GM04504 (cell line): ENCODE measurements at places on chromosomes 7 and 10.
A peak's percentile ranks its signal among the peaks of the same experiment; 100 is the strongest.

DNA sequence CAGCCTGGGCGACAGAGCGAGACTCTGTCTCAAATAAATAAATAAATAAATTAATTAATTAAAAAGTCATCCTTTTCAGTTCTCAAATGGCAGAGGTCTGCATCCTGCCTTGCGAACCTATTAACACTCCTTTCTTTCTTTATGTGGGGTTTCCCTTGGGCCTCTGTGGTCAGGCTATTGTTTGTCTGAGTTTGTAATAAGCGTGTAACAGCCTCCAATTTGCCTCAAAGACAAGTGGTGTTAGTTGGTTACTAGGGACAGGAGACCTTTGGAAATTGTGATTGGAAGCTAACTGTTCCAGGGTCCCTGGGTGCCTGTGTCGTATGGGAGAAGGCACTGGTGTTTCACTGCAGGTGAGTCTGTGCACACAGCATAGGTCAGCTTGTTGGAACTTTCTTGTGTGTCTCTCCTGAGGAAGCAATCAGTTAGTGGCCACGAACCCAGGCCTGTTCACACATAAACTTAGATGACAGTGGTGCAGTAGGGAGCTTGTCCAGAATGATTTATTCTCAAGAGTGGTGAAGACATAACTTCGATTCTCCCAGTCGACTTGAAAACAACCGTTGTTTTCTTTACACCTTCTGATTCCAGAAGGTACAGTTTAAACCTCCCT is 33.5 kb downstream of the TCF7L2 start:
- DNase-seq: no peak

- no peak for DNase-seq
These were observed 610.6 kb downstream of the ZWINT start for GRCh38 chr10:55750458-55750857.

DNA sequence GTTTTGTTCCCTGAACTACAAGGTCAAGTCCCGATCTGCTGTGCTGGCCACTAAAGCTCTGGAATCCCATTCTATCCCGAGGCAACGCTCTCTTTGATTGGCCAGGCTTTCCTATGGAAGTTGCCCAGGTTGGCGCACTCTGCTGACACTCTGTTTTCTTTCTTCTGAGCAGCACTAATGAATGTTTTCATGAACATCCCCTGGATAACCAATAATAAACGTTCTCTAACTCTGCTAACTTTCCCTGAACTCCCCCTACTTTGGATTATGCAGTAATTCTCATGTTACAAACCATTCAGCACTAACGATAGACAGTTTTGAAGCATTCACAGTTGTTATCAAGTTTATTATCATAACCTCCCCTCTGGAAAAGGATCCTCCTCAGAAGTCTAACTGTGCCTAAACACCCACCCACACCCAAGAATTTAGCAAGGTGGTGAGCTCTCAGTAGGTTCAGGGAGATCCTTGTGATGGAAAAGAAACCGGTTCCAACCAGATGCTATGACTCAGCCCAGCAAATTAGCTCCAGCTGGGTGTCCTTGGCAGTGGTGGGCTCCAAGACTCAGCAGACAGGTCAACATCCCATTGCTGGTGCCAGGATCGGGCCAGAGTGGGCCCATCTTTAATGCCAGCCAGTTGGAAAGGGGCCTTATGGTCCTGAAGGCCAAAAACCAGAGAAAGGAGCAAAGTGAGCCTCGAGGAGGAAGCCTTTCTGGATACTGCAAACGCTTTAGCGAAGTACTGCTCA is 68.4 kb downstream of the CREB3L2 start:
- DNase-seq: no peak

GRCh38 chr10:83343676-83344075 is 795.6 kb upstream of the GHITM start:
- peak; percentile 44 for DNase-seq

GRCh38 chr7:78222001-78222751 is 423.6 kb downstream of the PHTF2 start:
- peak; percentile 81 for DNase-seq

DNA sequence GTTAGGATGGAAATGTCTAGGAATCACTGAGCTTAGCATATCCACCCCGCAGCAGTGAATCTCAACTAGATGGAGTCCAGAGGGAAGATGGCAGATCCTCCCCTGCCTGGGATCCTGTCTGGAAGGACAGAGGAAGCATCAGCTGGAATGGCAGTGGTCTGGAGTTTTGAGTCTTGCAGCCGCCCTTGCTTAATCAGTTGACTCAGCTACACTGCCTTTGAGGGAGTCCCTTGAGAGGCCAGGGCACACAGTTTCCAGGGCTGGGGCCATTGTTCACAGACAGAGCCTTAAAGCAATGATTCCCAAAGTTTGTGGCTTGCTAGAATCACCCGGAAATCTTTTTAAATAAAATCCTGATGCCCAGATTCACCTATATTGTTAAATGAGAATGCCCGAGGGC is 128.1 kb downstream of the NT5C2 start:
- DNase-seq: no peak

- no peak for DNase-seq
These were observed 176.6 kb upstream of the VIPR2 start for GRCh38 chr7:159321278-159321677.

DNA sequence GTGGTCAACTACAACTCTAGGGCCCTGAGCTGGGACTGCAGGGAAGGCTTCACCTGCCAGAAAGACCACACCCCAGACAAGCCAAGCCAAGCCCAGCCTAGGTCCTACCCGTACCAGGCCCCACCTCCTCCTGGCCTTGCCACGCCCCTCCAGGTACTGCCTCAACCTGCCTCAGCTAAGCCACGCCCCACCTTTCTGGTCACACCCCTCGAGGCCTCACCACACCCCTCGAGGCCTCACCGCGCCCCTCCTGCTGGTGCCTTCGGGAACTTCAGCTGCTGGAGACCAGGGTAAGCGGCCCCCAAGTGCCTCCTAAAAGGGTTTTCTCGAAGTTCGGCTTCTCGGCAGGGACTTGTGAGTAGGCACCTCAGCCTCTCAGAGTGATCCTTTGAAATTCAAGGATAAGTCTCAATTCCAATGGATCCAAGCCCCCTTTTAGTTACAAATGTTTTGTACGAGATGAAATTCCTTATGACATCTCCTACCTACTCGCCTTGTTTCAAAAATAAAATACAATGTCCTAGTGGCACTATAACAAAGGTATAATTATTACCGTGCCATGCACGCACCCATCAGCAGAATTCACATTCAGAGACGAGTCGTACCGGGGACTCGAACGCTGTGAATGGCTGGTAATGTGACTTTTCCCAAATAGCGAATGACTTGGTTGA is 171.2 kb downstream of the ARHGAP21 start:
- no peak for DNase-seq

DNA sequence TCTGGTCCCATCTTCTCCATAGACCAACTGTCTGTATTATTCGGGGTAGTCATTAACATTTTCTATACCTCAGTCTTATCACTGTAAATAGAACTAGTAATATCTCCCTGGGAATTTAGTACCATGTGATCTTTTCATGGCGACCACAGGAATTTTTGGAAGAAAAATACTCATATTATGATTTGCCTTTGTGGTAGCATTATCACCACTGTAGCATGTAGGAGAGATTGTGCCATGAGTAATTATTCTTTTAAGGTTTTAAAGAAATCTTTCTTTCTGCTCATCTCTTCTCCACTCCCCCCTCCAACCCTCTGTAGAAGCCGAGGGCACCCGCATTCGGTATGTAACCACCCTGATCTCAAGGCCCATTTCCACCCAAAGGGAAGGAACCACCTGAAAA is 25.0 kb downstream of the ZNF365 start:
- DNase-seq: no peak

DNA sequence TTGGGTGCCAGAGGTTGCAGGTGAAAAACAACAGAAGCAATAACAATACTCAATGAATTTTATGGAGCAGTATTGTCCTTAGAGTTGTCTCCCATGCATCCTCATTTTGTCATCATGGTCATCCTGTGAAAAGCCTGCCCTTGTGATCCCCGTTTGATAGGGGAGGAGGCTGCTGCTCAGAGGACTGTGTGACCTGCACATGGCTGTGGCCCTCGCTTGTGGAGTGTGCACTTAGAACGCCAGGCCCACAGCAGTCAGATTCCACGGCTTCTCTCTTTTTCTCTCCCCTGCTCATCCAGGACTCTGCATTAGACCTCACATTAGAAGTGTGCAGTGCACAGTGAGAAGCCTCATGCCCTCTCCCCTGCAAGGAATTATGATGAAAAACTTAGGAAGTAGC is 491.1 kb upstream of the KLF6 start:
- no peak for DNase-seq

DNA sequence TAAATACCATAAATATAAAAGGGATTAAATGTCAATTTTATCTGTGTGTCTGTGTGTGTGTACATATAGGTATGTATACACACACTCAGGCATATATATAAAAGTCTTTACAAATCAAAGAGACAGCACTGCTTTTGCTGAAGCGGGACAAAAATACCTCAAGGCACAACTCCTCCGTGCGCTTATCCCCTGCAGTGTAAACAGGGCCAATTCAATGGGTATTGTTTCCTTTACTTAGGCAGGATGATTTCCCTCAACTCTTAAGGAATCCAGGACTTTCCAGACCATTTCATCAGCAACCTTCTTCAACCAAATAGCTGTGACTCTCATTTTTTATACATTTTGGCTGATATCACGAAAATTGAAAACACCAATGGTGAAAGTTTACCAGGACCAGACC is 227.7 kb downstream of the CRPPA start:
- no peak for DNase-seq

GRCh38 chr10:3496138-3496537 is 288.9 kb downstream of the KLF6 start:
- no peak for DNase-seq

- DNase-seq: no peak
These were observed 57.3 kb upstream of the KCND2 start for GRCh38 chr7:120215654-120216053.

DNA sequence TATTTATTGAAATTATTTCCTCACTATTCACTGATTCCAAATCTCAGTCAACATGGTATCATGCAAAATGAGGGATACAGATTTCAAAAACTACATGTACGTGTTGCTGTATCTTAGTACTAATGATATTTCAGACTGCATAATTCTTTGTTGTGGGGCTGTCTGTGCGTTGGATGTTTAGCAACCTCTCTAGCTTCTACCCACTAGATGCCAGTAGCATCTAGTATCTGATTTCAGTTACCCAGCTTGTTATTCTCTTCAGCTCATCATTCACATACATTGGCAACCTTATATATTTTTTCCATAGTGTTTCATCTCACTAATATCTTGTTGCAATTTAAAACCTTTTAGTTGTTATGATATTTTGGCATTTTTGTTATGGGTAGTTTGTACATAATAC is 22.5 kb upstream of the WASL start:
- DNase-seq: no peak

DNA sequence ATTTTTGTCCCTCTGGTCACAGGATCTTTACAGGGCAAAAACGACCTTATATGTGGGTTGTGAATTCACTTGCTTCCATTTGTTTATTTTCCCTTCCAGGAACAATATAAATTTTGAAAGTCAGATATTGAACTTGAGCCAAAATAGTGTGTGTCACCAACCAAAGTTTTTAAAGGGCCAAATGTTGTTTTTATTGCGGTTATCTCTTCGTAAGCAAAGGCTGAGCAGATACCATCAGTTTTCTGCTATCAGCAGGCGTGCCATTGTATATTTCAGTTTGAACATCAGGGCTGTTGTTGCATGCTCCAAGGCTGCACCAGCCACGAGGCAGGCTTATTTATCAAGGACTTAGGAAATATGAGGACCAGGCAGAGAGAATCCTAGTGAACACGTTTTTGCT is 160.3 kb downstream of the PAXIP1 start:
- DNase-seq: no peak

GRCh38 chr7:157840914-157841772 is 504.3 kb downstream of the DNAJB6 start:
- no peak for DNase-seq

- DNase-seq: no peak
These were observed 118.2 kb upstream of the ZNF746 start for GRCh38 chr7:149615690-149616270.

- no peak for DNase-seq
These were observed 254.9 kb downstream of the PLXNA4 start for GRCh38 chr7:132321387-132321786.

GRCh38 chr7:76272851-76273497 is 29.5 kb upstream of the HSPB1 start:
- no peak for DNase-seq

- no peak for DNase-seq
These were observed 99.5 kb downstream of the HIP1 start for GRCh38 chr7:75639071-75639885.

- no peak for DNase-seq
These were observed 77.0 kb downstream of the OAT start for GRCh38 chr10:124341768-124342135.

DNA sequence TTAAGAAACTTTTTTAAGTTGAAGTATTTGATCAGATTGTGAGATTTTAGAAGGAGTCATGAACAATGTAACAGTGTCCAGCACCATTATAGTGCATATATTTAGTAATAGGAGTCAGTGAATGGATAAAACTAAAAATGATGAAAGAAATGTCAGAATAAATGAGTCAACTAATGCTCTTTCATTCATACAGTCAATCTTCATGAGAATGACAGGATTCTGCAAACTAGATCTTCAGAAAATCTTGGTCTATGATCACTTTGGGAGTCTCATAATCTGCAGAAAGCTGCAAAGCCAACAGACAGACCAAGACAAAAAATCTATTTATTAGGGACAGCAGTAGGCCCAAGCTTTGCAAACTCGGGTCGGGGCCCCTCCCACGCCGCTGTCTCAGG is 710 bp downstream of the RNLS start:
- no peak for DNase-seq

GRCh38 chr7:64463636-64464375 is 99.1 kb downstream of the ZNF680 start:
- peak; percentile 42 for DNase-seq

DNA sequence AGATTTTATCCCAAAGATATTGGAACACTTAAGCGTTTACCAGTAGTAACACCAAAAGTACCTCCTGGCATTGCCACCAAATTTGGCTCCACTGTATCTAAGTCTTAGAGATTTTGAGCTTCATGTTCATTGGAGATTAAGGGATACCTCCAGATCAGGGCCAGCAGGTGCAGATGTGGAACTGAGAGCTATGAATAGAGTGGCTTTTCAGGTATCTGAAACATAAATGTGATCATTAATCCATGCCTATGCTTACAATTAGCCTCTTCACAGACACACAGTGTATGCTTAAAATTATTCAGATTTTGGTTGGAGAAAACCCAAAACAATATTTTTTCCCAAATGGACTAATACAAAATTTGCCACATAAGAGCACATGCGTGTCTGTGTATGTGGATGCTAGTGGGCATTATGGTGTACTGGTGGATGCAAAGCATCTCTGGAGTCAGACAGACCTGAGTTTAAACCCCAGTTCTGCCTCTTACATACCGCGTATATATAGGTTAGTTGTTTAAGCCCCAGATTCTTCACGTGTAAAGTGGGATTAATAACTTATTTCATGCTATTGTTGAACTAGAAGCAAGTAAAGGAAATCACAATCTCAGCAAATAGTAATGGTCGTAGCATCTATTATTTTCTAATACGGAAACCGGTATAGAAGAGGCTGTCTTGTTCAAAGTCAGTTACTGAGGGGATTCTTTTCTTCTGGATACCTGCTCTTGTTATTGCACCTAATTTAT is 6.8 kb upstream of the LRRC4 start:
- no peak for DNase-seq
